ENCODE measurements at places on chromosomes 12 and 14.

DNA sequence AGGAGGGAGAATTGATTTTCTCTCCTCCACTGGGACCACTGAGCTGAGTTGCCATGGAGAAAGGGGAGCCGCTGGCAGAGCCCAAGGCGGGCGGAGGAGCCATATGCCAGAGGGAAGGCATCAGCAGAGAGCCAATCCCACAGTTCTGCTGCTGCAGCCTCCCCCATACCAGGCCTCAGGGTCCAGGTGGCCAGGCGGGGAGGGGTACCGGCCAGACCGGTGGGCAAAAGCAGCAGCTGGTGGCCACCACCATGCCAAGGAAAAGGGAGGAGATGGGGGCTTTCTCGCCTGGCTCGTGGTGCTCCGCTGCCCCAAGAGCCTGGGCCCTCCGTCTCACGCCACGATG lies 72.8 kb downstream of the PITPNM2 start:
- H3K4me3 ChIP-seq = no peak overlapping the region
- no peaks in the 10 kb centered on the region for H3K4me1 ChIP-seq
- DNase-seq = no peak
- no peak overlapping the region for H3K27ac ChIP-seq

DNA sequence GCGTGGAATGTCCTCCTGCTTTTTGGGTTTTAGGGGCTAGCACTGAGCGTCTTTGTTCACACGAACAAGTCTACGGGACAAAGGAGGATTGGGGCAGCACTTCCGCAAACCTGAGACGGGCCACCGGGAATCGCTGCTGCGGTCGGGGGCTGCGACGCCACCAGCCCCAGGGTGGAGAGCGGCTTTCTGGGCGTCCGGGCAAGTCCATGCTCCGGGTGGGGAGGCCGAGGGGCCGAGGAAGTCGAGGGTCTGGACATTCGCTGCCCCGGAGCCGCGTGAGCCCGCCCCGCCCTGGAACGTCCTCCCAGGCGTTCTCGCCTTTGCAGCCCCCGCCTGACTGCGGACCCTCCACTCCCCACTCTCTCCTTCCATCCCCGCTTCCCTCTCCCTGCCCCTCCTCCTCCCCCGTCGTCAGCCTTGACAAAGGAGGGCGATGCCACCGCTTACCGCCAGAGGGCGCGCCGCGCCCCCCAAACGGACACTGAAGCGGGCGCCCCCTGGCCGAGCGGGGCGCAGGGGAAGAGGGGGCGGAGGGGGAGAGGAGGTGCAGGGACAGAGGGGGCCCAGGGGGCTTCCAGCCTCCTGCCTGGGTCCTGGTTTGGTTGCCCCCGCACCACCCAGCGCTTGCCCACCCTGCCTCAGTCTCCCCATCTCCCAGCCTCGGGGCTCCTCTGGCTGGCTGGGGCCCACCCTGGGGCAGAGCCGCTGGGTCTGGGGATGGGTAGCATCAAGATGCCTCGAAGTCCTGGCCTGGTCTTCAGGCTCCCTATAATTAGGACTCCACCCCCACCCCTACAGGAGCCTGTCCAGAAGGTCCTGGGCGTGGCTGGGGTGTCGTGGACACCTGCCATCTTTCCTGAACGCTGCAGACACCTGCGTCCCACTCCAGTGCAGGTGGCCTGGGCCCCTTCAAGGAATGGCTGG lies 39.1 kb upstream of the INF2 start:
- H3K4me1 ChIP-seq = peaks cover 5% of the 10 kb centered on the region
- no peak overlapping the region for H3K4me3 ChIP-seq
- DNase-seq = peak; percentile 68
- H3K36me3 ChIP-seq = no peaks in the 10 kb centered on the region

DNA sequence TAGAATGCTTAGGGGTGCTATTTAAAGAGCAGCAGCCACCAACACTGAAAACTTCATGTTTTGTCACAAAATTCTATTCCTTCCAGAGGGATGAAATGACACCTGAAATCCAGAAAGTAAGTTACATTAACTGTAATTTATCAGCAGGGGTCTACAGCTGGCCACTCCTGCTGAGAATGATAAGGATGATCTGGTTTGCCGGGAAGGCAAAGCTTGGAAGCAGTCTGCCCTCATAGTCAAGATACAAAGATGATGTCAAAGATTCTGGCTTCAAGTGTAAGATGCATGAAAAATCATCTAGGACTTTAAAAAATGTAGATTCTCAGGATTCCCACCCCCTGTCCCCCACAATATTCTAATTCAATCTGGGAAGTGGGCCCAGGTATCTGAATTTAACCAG lies 58.4 kb downstream of the DCAF5 start:
- no peaks in the 10 kb centered on the region for H3K4me1 ChIP-seq
- H3K27me3 ChIP-seq = no peaks in the 10 kb centered on the region
- no peak for DNase-seq
- no peak overlapping the region for H3K4me3 ChIP-seq
- peaks cover 17% of the 10 kb centered on the region for H3K36me3 ChIP-seq

DNA sequence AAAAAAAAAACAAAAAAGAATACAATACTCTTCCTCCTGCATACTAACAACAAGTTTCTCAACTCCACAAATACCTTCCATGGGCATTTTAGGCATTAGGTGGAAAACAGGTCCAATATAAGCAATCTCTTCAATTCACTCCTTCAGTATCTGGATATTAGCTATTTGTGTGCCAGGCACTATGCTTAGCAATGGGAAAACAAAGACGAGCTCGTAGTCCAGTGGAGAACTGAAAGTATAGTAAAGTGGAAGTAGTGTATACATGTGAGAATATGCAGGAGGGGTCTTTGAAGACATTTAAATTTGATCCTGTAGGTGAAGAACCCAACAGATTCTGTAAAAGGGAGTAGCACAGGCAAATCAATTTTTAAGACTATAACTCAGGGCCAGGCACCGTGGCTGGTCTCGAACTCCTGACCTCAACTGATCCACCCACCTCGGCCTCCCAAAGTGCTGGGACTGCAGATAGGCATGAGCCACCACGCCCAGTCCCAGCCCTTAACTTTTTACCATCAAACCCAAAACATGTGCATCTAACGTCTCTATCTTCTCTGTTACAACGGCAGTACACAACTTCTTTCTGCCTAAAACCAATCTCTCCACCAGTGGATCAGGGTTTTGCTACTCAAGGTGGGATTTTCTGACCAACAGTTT lies 10.6 kb downstream of the HECTD1 start:
- peaks cover 16% of the 10 kb centered on the region for H3K4me1 ChIP-seq
- no peak for DNase-seq
- H3K27me3 ChIP-seq = no peaks in the 10 kb centered on the region
- no peaks in the 10 kb centered on the region for H3K36me3 ChIP-seq
- no peak overlapping the region for H3K4me3 ChIP-seq
- H3K27ac ChIP-seq = no peak overlapping the region

DNA sequence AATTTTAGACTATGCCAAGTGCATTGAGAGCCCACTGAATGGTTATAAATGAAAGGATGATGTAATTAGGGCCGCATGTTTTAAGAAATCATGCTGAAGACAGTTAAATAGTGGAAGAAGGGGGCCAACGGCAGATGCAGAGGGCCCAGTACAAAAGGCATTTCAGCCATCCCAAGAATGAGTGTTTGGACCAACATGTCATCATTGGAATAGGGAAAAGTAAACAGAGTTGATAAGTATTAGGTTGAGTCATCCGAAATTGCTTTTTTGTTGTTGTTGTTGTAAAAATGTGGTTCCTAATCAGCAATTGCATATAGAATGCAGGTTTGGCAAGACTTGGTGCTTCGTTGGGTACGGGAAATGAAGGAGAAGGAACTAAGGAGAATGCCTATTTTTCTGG lies 29.5 kb downstream of the BMP4 start:
- H3K27me3 ChIP-seq = no peaks in the 10 kb centered on the region

- no peak overlapping the region for H3K4me3 ChIP-seq
- H3K27me3 ChIP-seq = no peaks in the 10 kb centered on the region
- H3K4me1 ChIP-seq = peaks cover 31% of the 10 kb centered on the region
- no peak for DNase-seq
Measured at GRCh38 chr12:6607751-6608591, 792 bp upstream of the CHD4 start.

DNA sequence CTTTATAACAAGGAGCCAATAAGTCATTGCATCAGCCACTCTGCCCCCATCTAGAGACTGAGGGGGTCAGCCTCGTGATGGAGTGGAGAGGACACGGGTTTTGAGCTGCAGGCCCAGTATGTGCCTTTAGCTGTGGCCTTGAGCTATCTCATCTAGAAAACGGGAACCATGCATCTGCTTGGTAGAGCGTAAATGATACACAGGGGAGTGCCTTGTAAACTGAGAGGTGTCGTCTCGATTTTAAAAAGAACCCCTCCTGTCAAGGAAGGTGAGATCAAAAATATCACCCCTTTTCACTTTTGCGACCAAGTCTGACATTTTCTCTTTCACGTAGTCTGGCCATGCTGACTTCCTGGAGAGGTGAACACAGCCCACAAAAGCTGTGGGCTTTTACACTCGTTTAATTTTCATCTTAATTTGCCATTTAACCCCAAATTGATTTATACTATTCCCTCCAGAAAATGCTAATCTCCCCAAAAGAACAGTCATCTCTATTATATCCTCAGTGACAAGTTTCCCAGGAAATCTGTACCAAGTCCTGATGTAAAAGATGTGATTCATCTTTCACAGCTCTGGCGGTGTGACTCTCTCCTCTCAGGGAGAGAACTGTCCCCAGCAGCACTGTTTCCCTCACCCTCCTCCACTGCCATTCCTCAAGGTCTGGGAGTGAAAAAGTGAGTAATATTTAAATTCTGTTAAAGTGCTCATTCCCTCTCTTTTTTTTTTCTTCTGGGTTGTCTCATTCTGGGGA lies 30.6 kb downstream of the VCPKMT start:
- H3K4me3 ChIP-seq = no peak overlapping the region
- H3K27me3 ChIP-seq = no peaks in the 10 kb centered on the region
- H3K27ac ChIP-seq = no peak overlapping the region
- DNase-seq = no peak

DNA sequence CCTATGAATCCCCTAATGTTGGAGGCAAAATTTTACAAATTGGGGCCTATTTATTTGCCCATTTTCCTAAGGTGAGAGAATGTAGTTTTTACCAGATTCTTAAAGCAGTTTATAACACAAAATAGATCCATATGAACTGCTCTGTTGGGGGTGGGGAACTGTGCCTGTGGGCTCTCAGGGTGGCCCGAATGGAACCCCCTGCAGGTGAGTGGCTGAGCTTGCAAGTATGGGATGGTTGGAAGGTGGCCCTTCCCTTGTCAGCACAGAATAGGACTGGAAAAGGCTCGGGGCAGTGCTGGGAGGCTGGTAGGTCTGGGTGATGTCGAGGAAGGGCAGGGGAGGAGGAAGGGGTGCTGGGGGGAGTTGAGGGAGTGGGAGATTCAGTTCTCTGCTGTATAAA lies 4.9 kb downstream of the VSX2 start:
- H3K27me3 ChIP-seq = peaks cover 30% of the 10 kb centered on the region
- H3K27ac ChIP-seq = no peak overlapping the region
- no peaks in the 10 kb centered on the region for H3K36me3 ChIP-seq
- H3K4me3 ChIP-seq = no peak overlapping the region
- DNase-seq = no peak

DNA sequence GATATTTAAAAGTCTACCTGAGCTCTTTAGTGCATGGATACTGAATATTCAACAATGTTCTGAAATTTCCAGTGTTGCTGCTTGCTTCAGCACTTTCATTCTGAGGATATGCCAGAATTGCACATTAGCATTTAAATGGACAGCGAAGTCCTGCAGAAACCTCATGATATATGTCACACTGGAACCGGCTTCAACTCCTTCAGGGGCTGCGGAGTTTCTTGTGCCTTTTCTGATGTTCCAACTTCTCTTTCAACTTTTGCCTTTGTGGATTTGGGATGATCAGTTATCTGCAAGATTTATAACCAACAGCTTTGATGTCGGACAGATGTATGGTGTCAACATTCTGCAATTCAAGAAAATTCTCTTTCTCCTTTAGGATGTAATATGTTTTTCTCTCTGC lies 142.5 kb upstream of the LMNTD1 start:
- no peaks in the 10 kb centered on the region for H3K4me1 ChIP-seq
- H3K4me3 ChIP-seq = no peak overlapping the region
- no peak overlapping the region for H3K27ac ChIP-seq
- DNase-seq = no peak
- no peaks in the 10 kb centered on the region for H3K36me3 ChIP-seq

- H3K4me3 ChIP-seq = no peak overlapping the region
- no peak overlapping the region for H3K27ac ChIP-seq
- no peaks in the 10 kb centered on the region for H3K36me3 ChIP-seq
Measured at GRCh38 chr12:86683568-86684304, 427.5 kb upstream of the MGAT4C start.

GRCh38 chr14:75070383-75070782 lies 942 bp downstream of the ZC2HC1C start:
- H3K27me3 ChIP-seq = no peaks in the 10 kb centered on the region
- H3K27ac ChIP-seq = peak overlapping the region; percentile 76
- H3K36me3 ChIP-seq = no peaks in the 10 kb centered on the region
- DNase-seq = peak; percentile 82
- H3K4me3 ChIP-seq = no peak overlapping the region

GRCh38 chr14:72236629-72237028 lies 304.4 kb downstream of the RGS6 start:
- H3K27ac ChIP-seq = no peak overlapping the region
- H3K4me1 ChIP-seq = no peaks in the 10 kb centered on the region
- H3K4me3 ChIP-seq = no peak overlapping the region
- H3K36me3 ChIP-seq = no peaks in the 10 kb centered on the region

DNA sequence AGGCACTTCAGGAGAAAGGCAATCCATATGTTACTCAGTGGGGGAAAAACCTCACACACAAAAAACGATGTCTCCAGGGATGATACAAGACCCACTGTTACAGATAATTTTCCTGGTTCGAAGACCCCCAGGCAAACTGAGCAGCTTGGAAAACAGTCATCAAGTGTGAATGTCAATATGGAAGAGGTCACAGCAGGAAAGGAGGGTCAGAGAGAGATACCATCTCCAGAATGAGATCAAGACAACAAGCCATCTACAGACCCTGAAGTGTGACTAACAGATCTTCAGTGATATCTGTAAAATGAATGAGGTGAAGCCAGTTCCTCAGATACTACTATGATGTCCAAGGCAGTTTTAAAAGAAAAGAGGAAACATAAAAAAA lies 28.6 kb downstream of the GNS start:
- no peak overlapping the region for H3K4me3 ChIP-seq
- H3K36me3 ChIP-seq = peaks cover 13% of the 10 kb centered on the region
- no peak overlapping the region for H3K27ac ChIP-seq
- H3K27me3 ChIP-seq = no peaks in the 10 kb centered on the region
- no peaks in the 10 kb centered on the region for H3K4me1 ChIP-seq

DNA sequence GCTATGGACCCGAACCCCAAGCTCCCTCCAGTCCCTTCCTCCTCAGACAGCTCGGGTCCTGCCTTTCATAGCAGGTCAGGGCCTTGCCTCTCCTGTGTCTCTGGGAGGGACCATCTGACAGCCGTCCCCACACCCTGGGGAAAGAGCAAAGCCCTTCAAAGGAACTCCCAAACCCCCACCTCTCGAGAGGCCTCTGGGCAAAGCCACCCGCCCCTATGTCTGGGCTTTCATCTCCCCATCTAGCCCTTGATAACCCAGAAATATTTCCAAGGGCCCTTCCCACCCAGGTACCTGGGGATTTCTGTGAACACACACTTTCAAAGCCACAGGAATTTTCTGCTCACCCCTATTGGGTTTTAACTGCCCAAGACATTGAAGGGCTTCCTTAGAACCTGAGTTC lies 32.1 kb downstream of the SNRNP35 start:
- H3K4me1 ChIP-seq = no peaks in the 10 kb centered on the region
- no peaks in the 10 kb centered on the region for H3K27me3 ChIP-seq
- H3K36me3 ChIP-seq = no peaks in the 10 kb centered on the region
- no peak for DNase-seq
- no peak overlapping the region for H3K27ac ChIP-seq
- no peak overlapping the region for H3K4me3 ChIP-seq

- no peak overlapping the region for H3K27ac ChIP-seq
- peaks cover 16% of the 10 kb centered on the region for H3K4me1 ChIP-seq
- no peak overlapping the region for H3K4me3 ChIP-seq
- no peaks in the 10 kb centered on the region for H3K27me3 ChIP-seq
- H3K36me3 ChIP-seq = no peaks in the 10 kb centered on the region
- peak; percentile 82 for DNase-seq
Measured at GRCh38 chr12:122917507-122918121, 21.7 kb upstream of the VPS37B start.
